Erythroblast (primary cell): ENCODE measurements at places on chromosomes 2 and 18.

- DNase-seq, result no peak
Measured at GRCh38 chr18:73279498-73279897, 411.7 kb upstream of the NETO1 start.

- no peak for DNase-seq
Measured at GRCh38 chr2:72431737-72432136, 284.1 kb upstream of the CYP26B1 start.

- peak; percentile 44 for DNase-seq
Measured at GRCh38 chr2:190216829-190217228, 102.8 kb downstream of the HIBCH start.

- no peak for DNase-seq
Measured at GRCh38 chr18:62452280-62452831, 70.5 kb upstream of the ZCCHC2 start.

GRCh38 chr2:45761635-45762034 lies 110.2 kb downstream of the PRKCE start:
- DNase-seq, result no peak

GRCh38 chr2:142769761-142770160 lies 107.7 kb upstream of the KYNU start:
- no peak for DNase-seq

DNA sequence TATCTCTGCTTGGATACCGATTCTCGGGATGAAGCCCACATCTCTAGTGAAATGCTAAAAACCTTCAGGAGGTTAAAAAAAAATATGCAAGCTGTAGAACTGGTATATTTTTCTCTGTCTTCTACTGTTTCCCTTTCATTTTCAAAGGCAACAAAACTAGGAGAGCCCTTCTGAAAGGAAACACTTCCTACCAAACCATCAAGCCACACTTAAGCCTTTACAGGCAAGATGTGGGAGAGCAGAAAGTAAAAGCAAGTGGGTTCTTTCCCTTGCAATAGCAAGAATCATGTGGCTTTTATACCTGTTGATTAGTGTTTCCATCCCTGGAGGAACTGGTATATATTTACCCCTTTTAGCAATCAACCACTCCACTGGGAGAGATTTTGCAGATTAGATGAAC lies 147.9 kb upstream of the ACAA2 start:
- no peak for DNase-seq

DNA sequence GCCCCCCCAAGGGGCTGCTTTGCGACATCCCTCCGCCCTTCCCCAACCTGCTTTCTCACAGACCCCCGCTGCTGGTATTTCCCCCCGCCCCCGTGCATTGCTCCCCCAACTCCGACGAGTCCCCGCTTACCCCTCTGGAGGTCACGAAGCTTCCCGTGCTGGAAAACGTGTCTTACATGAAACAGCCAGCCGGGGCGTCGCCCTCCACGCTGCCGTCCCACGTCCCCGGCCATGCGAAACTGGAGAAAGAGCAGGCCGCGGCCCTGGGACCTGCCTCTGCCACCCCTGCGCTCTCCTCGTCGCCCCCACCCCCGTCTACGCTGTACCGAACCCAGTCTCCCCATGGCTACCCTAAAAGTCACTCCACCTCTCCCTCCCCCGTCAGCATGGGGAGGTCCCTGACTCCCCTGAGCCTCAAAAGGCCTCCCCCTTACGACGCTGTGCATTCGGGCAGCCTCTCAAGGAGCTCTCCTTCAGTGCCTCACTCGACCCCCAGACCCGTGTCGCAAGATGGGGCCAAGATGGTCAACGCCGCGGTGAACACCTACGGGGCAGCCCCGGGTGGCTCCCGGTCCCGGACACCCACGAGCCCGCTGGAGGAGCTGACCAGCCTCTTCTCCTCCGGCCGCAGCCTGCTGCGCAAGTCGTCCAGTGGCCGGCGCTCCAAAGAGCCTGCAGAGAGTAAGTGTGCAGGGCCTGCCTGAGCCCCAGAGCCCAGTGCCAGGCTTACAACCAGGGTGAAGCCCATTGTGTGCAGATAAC lies 183.0 kb downstream of the NYAP2 start:
- no peak for DNase-seq

- DNase-seq, result peak; percentile 16
Measured at GRCh38 chr18:23595591-23595990, 9.3 kb upstream of the NPC1 start.

DNA sequence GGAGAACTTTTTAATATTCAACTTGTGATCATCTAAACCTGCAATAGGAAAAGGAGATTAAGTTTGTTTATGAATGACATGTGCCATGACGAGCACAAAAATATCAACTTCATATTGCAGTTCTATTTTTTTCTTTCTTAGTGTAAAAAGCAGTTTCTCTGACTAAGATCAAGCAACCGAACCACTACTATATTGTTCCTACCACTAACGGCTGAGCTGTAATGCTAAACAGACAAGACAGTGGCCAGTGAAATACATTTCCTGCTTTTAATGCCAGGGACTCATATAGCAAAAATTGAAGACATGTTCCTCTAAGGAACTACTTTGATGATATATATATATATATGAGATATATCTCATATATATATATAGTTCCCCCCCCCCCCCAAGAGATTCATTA lies 1705.6 kb upstream of the TMEFF2 start:
- DNase-seq, result no peak

DNA sequence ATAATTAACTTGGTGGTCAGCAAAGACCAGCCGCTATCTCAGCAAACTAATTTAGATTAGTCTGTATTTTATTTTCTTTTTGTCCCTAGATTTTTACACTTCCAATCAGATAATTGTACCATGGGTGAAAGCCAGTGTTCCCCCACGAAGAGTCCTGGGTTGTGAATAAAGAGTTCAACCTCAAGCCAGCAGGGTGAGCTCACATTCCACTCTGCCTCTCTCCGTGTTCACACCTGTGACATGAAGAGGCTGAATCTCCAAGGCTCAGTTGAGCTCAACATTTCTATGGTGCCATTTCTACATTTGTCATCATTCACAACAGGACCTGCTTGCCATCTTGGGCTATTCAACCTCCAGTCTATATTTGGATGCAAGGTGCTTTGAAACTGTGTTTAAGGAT lies 771.5 kb downstream of the GALR1 start:
- no peak for DNase-seq

DNA sequence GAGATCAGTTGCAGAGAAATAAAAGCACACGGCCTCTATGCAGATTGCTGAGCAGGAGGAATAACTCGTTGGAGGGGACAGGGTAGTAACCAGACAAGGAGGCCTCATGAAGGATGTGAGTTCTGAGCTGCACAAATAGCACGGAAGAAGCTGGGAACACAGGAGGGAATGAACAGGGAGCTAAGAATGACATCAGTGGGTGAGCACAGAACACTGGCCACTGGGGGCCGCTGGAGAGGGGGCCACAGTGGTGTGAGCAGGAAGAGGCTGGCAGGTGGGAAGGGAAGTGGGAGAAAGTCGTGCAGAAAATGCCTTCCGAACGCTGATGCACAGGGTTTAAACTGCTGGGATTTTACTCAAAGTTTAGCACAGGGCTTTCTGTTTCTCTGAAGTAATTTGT lies 61.0 kb downstream of the ZAP70 start:
- no peak for DNase-seq

GRCh38 chr2:239411549-239412319 lies 10.9 kb upstream of the HDAC4 start:
- no peak for DNase-seq

DNA sequence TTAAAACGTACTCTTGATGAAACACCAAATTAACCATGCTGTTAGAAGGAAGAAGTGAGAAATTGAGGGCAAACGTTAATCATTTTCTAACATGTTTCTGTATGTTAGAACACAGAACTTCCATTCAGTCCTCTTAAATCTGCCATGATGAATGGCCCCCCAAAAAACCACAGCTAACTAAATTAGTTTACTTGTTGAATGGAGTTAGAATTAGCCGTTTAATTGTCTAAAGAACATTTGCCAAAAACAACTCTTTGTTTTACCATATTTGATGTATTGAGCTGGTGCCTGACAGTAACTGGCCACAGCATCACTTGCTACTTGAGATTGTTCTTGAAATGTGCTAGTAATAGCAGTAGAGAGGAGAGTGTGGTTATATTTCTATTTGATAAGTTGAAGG lies 12.7 kb downstream of the CCNYL1 start:
- DNase-seq, result no peak

DNA sequence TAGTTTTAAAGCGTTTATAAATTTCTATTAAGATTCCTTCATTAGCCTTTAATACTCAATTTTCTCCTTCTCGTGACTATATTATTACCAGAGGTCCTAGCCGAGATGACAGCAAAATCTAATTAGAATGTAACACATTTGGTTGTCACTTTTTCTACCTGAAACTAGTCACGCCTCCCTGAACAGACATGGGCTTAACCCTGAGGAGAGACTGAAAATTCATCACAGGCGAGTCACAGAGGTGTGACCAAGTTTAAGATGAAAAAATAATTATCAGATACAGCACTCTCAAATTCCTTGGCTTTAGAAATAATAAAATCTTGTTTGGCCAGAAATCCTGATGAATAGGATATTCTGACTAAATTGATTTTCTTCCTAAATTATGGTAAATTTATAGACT lies 834.4 kb upstream of the SLC39A10 start:
- DNase-seq, result no peak

DNA sequence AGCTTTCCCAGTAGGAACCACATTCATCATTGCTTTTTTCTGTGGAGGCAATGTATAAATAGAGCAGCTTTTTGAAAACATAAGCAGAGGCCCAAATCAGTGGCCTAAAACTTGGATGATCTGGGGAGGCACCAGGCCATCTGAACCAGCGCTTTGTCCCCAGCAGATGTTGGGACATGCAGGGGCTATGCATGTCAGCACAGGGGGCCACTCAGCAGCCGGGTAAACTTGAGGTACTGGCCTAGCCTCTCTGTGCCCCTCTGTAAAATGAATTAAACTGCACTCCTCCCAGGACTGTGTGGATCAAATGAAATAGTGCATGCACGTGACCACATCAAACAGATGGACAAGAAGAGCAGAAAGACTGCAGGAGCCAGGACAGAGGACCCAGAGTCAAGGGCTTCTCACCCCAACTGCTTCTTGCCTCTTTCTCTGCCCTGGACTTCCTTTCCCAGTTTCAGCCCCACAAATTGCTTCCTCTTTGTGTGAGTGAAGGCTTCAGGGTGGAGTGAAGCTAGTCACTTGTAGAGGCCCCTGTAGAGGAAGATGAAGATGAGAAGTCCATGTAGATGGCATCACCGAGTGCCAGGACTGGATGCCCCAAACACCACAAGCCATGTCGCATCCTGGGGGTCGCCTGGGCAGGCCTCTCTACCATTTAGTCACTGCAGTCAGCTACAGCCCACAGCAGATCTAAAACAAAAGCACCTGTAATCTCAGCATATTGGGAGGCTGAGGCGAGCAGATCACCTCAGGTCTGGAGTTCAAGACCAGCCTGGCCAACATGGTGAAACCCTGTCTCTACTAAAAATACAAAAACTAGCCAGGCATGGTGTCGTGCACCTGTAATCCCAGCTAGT lies 53.2 kb downstream of the IMPA2 start:
- no peak for DNase-seq

- DNase-seq, result peak; percentile 43
Measured at GRCh38 chr2:136238286-136239078, 120.5 kb upstream of the CXCR4 start.

DNA sequence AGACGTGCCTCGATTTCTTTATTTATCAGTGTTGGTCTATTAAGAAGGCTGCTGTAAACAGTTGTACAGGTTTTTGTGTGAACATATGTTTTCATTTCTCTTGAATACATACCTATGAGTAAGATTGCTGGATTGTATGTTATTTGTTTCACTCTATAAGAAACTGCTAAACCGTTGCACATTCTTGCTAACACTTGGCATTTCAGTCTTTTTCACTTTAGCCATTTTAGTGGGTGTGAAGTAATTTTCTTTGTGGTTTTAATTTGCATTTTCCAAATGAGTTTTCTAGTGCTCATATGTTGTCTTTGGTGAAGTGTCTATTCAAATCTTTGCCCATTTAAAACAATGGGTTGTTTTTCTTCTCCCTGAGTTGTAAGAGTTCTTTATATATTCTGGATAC lies 221.5 kb upstream of the SMAD7 start:
- no peak for DNase-seq

- DNase-seq, result no peak
Measured at GRCh38 chr2:34070196-34070595, 471.1 kb upstream of the FAM98A start.

DNA sequence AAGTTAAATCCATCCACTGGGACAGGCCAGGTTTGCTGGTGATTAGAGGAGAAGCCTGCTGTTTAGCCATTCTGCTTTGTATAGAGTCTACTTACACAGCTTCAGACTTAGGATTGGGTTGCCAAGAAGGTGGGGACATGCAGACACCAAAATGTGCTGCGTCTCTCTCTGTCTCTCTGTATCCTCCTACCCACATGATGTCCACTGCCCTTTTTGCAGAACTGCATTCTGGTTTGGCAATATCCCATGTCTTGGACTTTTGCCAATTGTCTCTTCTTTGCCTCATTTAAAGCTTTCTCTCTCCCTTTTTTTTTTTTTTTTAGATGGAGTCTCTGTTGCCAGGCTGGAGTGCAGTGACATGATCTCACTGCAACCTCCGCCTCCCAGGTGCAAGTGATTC lies 261.1 kb upstream of the FN1 start:
- no peak for DNase-seq

DNA sequence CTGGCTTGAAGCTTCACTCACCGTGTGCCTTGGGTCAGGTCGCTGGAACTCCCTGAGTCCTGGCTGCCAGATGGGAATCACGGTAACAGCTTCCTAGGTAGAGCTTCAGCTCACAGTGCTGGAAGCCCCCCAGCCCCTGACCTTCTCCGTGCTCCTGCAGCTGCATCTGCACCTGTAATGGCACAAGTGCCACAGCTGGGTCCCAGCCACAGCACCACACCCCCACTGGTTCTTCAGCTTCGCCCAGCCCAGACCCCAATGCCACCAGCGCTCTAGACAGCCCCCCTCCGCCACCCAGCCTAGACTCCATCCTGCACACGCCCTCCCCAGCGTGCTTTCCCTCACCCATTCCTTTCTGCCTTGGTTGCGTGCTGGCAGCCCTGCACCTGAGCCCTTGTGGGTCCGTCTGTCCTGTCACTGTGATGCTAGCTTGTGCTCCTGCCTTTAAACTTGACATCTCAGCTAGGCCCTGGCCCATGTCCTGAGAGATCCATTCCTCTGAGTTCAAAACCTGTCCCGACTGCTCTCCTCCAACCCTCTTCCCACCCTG lies 7.6 kb upstream of the ESPNL start:
- no peak for DNase-seq

- DNase-seq, result no peak
Measured at GRCh38 chr2:37786854-37787253, 115.4 kb upstream of the CDC42EP3 start.
